ENCODE measurements at places on chromosomes 3 and 15.

DNA sequence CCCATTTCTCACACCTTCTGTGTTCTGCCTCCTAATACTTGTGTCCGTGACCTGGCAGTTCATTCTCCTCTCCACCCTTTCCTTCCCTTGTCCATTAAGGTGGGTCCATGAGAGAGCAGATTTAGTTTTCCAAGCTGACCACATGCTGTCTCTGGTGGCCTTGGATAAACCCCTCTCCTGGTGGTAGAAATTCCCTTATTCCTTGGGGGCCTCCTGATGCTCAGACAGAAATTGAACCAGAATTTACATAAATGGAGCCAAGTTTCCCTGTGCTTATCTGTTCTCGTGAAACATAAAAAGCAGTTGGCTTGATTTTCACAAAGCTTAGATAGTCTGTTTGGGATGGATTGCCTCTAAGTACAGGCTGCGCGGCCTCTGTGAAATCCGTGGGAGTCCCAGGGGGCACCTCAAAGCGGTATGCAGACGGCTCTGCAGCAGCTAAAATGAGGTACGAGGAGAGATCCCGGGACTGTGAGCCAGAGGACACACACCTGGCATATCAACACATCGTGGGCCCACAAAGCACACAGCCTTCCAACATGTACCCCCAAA, 101.0 kb upstream of the NMNAT3 start:
- no peak for DNase-seq

DNA sequence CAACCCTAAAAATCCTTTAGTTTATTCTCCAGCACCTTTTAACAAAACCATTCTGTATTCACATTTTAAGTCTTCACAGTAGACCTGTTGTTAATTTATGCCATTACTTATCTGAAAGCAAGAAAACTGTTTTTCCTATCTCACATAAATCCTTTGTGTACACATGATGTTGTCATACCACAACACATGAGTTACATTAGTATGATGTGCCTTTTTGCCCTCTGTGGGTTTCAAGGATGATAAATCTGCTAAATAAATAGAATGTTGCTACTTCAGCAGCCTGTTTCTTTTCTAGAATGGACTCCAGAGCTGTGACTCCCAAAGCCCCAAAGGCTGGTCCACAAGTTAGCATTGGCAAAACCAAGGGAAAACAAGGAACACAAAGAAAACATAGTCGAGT, 151.6 kb downstream of the SERPINI1 start:
- DNase-seq = no peak

GRCh38 chr3:187197335-187197649, at the start of gene RTP1:
Gene RTP1 (plus strand): TSS chr3:187197486. CDS start chr3:187197516, 30 bp downstream.
- DNase-seq = no peak

- no peak for DNase-seq
These were observed 823 bp upstream of the CCDC71 start for GRCh38 chr3:49166752-49167556.

DNA sequence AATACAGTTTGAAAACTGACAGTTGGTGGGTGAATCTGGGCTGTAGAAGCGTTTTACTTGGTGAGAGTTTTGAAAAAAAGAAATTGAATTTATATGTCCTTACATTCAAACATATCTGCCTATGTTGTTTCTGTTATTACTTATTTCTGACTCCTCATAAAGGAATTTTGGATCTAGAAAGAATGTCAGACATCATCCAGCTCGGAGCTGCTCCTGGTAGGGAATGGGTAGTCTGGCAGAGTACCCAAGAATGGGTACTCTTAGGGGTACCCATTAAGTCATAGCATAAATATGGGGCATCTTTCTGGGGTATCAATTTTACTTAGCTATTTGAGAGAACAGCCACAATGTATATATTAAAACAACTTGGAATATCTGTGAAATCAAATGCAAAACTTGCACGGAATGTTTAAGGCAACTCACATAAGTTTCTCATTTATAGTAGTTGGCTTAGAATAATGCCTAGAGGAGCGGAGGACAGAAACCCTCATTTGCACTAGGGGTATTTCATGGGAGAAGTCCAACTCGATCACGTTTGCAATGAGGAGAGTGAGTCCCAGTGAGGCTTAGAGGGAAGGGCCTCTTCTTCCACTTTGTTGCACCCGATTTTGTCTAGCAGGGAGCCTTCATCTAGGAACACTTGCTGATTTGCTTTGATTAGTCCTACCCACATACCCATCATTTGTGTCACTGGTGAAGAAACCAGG, 2.4 kb upstream of the LARP6 start:
- DNase-seq = no peak

DNA sequence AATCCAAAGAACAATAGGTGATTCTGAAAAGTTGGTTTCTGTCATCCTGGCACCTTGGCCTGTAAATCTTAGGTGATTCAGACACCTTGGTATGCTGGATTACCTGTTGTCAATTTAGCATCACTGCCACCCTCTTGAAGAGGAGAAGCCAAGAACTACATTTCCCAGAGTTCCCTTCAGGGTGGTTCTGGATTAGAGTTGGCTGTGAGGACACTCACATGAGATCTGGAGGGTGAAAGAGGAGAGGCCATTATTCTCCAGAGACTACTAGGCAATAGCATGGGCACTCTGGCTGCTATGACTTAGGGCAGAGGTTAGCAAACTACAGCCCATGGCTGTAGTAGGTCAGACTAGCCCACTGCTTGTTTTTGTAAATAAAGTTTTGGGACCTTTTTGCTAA, 41.7 kb upstream of the CORO2B start:
- no peak for DNase-seq

- DNase-seq = no peak
These were observed 2.0 kb upstream of the NFKBIZ start for GRCh38 chr3:101847328-101847727.

DNA sequence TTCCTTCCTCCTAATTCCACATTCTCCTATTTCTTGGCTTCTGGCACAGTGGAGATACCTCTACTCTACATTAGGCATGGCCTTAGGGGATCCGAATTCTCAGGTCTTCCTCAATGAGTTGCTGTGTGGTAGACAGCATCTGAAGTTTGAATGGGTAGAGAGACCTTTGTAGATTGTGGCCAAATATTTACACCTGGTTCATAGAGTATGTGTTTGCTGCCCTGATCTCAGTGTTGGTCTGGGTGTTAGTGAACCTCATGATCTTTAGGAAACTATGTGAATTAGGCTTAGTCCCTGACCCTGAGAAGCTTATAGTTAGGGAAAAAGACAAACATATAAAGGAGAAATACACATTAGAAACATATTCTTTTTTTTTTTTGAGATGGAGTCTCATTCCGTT, 75.8 kb downstream of the LPP start:
- no peak for DNase-seq

- DNase-seq = no peak
These were observed 287.7 kb upstream of the NR2F2 start for GRCh38 chr15:96042734-96043224.

GRCh38 chr3:44236485-44236908, 5.2 kb upstream of the TOPAZ1 start:
- DNase-seq = no peak

GRCh38 chr3:67605377-67605776, 49.0 kb downstream of the SUCLG2 start:
- DNase-seq = no peak

GRCh38 chr3:188345223-188345622, 191.3 kb downstream of the LPP start:
- DNase-seq = no peak

- no peak for DNase-seq
These were observed 48.6 kb downstream of the OR5H15 start for GRCh38 chr3:98215051-98215450.

DNA sequence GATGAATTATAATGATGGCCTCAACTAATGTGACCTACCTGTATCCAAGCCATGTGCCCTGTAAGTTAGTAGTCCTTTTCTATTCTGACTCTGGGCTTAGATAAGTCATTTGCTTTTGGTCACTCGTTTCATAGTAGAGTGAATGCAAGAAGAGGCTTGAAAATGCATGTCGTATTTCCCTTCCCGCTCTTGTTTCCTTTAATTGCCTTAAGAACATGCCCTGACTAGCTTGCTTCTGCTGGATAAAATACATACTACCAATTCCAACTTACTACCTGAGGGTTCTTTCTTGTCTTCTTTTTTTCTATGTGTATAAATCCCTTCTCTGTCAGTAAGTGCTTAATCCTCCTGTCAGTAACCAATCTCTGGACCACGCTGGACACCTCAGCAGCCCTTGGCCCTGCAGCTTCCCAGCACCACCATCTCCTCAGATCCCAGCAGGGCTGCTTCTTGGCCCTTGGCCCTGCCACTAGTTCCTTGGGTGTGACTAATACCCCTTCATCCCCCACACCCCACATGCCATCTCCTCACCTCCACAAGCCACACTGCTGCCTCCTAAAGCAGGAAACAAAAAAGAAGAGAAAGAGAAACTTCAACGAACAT, 771.7 kb downstream of the IGSF11 start:
- DNase-seq = no peak

DNA sequence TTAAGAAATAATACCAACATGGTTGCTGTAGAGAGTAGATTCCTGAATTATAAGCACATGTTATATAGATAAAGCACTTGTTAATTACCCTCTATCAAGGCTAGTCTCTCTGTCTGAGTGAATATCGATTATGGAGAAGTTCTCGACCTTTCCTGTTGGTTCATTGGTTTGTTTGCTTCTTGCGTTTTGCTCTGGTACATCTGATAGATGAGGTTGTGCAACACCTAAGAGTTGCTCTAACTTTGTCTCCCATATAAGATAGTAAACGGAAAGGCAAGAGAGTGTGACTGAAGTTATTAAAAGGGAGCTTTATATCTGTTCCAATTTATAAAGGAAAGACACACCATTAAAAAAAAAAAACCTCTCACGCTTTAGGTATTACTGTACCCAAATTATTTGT, 69.0 kb downstream of the PYDC2 start:
- no peak for DNase-seq

GRCh38 chr15:48631176-48631770, 14.2 kb downstream of the FBN1 start:
- DNase-seq = no peak

GRCh38 chr15:91027677-91028076, 5.3 kb upstream of the VPS33B start:
- no peak for DNase-seq

DNA sequence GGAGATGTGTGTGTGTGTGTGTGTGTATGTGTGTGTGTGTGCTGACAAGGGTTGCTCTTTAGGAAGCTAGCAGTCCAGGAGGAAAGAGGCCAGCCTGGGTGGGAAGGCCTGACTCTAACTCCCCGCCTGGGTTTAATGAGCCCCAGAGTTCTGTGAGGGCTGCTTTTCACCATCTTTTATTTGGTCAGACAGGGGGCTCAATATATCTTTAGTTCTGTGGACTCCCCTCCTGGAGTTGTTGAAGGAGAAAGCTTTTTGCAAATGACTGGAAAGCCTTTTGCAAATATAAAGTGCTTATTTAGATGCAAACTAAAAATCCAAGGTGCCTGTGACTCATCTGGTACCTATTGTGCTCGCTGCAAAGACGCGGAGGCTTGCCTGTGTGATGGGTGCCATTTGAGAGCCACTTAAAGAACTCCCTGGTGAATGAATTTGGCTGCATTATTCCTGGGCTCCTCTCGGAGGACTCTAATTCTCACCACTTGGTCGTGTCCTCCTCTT, 24.5 kb downstream of the DRD3 start:
- DNase-seq = no peak

GRCh38 chr15:86392296-86392695, 312.6 kb downstream of the AGBL1 start:
- DNase-seq = no peak

DNA sequence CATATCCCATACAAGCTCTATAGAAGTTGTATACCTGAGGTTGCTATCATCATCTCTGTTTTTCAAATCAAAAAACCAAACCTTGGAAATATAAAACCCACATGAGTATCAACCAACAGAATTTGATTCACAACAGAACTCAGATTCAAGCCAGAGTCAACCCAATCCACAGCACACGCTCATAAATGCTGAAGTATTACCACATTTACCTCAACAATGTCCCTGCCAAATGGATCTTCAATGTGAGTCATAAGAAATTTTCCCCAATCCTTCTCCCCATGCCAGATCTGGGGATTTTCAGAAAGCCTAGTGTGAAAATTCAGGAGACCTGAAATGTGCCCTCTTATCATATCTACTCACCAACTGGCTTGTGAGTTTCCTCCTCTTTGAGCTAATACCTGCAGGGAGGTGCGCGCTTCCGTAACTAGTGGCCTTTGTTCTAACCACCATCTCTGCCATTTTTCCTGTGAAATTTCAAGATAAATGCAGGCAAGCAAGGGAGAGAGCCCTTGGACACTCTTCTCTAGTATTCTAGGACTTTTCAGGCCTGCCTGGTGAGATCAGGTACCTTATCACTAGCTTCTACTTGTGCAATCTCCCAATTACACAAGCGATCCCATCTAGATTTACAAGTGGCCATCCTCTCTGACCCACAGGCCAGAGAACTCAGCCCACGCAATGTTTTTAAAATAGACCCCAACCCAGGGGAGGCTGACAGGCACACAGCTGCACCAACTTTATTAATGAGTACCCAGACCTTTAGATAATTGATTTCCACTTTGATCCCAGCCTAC, 1076.9 kb upstream of the CFAP20DC start:
- DNase-seq = no peak

GRCh38 chr15:46121441-46121840, 486.6 kb downstream of the SQOR start:
- no peak for DNase-seq

GRCh38 chr15:39649757-39650156, 68.9 kb downstream of the THBS1 start:
- DNase-seq = no peak

- DNase-seq = no peak
These were observed 3.9 kb upstream of the FURIN start for GRCh38 chr15:90864507-90864906.

- no peak for DNase-seq
These were observed 468.0 kb upstream of the TBL1XR1 start for GRCh38 chr3:177665122-177665808.

DNA sequence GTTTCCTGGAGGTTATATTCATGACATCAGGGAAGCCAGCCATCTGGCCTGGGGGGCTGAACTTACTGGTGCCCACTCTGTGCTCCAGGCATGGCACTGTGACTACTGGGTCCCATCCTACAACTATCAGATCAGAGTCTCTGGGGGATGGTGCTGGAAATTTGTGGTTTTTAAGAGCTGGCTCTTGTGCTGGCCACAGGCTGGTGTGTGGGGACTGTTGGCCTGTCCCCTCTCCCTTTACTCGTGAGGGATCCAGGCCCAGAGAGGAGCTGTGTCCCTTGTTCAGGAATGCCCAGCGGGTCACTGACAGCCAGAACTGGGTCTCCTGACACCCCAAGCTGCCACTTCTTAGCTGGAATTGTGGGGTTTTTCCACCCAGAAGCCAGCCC, 44.5 kb upstream of the SEC22A start:
- no peak for DNase-seq

- DNase-seq = no peak
These were observed 53.8 kb downstream of the SAMMSON start for GRCh38 chr3:70053293-70053692.

GRCh38 chr3:53597136-53597915, 102.9 kb downstream of the CACNA1D start:
- peak; percentile 62 for DNase-seq

DNA sequence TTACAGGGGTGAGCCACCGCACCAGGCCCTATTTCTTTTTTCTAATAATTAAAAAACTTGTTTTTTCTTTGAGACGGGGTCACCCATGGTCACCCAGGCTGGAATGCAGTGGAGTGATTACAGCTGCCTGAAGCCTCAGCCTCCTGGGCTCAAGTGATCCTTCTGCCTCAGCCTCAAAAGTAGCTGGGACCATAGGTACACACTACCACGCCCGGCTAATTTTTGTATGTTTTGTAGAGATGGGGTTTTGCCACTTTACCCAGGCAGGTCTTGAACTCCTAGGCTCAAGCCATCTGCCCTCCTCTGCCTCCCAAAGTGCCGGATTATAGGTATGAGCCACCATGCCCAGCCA, 858 bp upstream of the TKT start:
- no peak for DNase-seq
